ENCODE measurements at places on chromosomes 1 and 21.

DNA sequence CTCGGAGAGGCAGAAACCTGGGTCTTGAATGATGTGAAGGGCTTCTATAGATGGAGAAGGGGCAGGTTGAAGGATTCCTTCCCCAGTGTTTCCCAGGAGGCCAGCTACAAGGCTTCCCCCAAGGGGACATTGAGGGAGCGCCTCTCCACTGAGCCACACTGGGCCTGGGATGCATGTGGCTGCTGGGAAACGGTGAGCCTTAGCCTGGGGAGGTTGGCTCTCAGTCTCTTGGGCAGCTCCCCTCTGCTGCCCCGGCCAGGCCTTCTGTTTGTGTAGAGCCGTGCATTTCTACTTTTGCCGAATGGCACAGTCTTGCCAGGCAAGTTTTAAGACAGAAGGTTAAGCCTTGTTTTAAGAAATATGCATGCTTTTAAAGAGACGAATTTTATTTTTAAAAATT is 254.4 kb upstream of the POU3F1 start:
- DNase-seq, result no peak

GRCh38 chr1:43270421-43271095 is 775 bp downstream of the TMEM125 start:
- no peak for DNase-seq

GRCh38 chr1:33876970-33877650 is 13.2 kb downstream of the HMGB4 start:
- no peak for DNase-seq

DNA sequence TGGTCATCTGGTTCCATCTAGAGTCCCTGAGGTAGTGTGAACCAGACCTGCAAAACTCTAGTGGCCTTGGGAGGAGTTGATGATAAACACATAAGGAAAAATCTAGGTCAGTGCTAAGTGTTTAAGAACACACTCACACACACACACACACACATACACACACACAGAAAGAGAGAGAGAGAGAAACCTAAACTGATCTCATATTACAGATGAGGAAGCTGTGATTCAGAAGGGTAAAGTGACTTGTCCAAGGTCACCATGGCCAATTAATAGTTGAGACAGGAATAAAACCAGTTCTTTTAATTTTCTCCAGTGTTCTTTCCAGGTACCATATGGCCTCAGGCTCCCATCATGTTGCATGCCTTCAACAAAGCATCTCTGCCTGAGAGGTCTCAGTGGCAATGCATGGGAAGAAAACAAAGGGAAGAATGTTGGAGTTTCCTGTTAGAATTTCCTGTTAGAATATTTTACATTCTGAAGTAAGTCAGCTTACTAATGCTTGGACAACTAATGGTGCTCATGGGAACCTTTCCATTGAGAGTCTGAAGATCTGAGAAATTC is 77.3 kb upstream of the TSPAN2 start:
- no peak for DNase-seq

DNA sequence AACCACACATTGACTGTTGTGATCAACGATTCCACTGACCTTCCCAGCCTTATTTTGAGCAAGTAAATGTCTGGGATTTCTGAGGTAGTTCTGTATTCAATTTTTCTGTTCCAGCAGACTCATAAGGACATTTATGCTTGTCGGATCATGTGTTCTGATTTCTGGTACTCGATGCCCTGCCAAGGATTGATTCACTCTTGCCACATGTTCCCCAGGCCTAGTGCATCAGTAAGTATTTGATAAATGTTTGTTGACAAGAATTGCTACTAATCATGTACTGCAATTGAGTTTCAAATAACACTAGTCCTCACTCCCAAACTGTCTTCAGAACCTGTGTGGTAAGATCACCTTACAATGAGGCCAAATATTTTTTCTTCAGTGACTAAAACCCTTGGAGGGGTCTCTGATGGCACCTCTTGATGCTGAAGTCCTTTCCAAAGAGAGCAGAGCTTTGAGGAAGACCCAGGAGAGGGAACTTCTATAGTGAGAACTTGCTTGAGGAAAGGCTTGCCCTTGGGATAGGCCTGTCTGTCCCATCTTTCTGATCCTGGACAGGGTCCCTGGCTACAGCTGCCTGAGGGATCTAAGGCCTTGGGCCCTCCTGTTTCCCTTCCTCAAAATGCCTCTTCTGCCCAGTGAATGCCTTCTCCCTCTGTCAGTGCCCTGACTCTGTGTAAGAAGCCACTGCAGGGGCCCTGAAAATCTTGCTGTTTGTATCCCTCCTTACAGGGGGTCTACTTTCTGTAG is 115.8 kb upstream of the FAM78B start:
- no peak for DNase-seq

DNA sequence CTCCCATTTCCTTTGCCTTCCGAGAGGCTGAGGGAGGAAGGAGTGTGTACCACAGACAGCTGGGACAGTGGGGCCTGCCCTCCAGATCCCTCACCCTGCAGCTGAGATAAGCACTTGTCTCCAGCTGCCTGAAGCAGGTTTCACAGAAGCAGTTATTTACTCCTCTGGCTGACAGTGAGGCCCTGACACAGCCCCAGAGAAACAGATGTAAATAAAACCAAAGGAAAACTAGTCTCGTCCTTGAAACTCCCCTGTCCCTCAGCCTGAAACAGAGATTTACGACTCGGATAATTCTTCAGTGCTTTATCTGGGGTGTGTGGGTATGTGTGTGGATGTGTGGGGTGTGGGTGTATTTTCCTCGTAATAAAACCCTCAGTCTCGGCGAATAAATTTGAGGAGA is 181.1 kb downstream of the IGSF21 start:
- DNase-seq, result no peak

DNA sequence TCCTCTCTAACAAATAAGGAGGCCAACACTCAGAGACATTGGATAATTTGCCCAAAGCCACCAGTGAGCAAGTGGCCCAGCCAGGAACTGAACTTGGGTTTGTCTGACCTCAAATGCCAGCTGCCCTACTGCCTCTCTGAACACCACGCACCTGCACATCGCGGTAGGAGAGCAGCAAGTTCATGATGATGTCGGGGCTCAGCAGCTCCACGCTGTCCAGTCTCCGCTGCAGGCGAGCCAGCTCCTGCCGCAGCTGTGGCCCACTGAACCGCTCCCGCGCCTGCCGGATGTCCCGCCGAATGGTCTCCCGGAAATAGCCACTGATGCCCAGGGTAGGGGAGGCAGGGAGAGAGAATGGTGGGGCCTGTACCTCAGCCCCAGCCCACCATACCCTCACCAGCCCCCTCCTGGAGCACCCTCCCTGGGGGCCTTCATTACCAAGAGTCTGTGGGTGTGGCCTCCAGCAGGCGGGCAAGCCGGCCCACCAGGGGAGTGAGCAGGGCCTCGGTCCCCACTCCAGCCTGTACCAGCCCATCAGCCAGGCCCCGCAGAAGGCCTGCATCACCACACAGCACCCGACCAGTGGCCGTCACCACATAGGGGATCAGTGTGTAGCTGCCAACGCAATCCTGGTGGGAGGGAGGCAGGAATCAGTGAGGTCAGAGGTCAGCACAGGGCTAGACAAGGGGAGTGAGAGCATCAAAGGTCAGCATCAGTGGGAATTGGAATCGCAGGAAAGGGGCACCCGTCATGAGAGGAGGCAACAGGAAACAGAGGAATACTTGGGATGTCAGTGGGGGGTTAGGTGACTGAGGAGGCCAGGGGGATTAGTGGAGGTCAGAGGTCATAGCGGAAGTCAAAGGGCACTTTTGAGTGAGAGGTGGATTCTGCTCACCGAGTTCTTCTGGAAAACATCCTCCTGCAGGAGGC is 2.7 kb downstream of the MAP3K6 start:
- no peak for DNase-seq

DNA sequence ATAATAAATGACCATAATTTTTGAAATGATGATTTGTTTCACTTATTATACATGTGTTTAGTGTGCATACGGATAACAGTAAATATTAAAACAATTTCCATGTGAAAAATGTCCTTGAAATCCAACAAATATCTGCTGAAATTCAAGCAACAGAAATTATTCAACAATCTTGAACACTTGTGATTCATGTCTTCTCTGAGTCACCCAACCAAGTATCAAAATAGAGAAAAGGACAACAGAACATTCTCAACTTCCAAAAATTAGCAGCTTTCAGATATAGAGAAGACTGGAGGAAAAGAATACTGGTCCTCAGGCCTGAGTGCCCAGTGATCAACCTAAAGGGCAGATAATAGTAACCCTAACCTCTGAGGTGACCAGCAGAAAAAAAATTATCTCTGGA is 90.8 kb downstream of the VAV3 start:
- DNase-seq, result no peak

DNA sequence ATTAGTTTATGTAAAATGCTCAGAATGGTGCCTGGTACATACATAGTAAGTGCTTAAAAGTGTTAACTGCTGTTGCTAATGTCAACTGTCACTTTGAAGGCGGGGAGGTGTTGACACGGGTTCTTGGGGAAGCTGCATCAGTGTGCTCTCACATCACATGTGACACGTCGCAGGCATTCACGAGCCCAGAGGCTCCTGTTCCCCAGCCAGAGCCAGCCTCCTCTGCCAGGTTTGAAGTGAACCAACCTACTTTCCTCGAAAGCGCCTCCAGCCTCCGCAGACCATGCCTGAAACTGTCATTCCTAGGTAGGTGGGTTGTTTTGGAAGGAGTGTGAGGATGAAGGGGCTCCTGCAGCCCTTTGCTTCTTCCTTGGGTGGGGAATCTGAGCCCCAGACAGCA is 13.8 kb downstream of the GALNT2 start:
- no peak for DNase-seq

GRCh38 chr1:110426854-110427253 is 19.4 kb upstream of the LAMTOR5 start:
- peak; percentile 63 for DNase-seq

- no peak for DNase-seq
These were observed 648.4 kb downstream of the PLA2G4A start for GRCh38 chr1:187477103-187477502.

- DNase-seq, result no peak
These were observed 70.4 kb upstream of the HMCN1 start for GRCh38 chr1:185663771-185664296.

DNA sequence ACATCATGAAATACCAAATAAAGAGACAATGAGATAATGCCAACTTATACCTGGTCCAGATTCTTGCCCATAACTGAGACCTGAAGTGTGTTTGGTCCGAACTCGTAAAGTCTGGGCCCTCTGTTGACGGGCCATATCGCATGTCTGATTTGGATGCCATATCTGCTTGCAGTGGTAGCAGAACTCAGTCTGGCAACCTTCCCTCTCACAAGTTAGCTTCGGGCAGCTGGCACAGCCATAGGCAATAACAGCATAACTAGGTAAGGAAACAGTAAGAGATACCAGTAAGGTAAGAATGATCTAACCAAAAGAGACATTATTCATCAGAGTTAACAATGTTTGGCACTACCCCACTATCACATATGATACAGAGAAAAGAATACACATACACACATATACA is 15.1 kb downstream of the RNF19B start:
- DNase-seq, result no peak

DNA sequence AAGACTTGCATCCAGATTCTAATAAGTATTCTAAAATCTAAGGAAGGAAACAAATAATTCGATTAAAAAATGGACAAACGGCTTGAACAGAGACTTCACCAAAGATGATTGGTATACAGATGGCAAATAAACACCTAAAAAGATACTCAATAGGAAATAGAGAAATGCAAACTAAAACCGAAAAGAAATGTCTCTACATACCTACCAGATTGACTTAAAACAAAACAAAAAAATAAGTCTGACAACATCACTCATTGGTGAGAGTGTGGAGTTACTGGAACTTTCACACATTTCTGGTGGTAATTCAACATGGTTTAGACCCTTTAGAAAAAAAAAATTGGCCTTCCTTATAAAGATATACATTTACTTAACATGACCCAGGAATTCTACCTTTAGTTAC is 869.8 kb downstream of the TTLL7 start:
- DNase-seq, result no peak

DNA sequence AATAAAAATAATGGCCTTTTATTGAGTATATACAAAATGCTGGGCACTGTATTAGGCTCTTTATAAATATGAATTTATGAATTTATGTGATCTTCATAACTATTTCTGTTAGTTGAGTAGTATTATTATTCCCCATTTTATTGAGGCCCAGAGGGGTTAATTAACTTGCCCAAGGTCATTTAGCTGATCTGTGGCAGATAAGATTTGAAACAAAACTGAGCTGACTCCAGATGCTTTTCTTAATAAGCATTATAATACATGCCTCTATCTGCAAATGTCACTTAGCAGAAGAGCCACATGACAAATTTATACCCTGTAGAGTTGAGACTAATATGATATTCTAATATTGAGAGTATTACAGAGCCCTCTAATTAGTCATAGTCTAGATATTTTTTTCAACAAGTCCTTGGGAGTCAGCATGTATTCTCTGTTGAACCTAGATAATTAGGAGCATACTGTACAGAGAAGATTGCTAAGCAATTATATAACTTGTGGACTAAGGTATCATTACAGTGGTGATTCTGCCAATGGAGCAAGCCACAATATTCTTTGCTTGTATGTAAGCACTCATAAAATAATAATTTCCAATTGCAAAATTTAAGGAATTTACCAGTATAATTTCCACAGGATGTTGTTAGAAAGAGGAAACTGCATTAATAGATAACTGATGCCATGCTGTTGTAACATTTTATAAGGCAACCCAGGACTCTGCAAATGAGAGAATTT is 112.0 kb downstream of the LRRC40 start:
- DNase-seq, result no peak

- no peak for DNase-seq
These were observed 231.0 kb upstream of the KAZN start for GRCh38 chr1:14367451-14367850.

- no peak for DNase-seq
These were observed 4.4 kb upstream of the C1orf56 start for GRCh38 chr1:151043163-151043562.

- DNase-seq, result no peak
These were observed 618 bp upstream of the FOXD3 start for GRCh38 chr1:63321785-63322113.

- no peak for DNase-seq
These were observed 29.9 kb upstream of the SAMD13 start for GRCh38 chr1:84271441-84272151.

- DNase-seq, result peak; percentile 61
These were observed 712 bp upstream of the LAMB3 start for GRCh38 chr1:209652873-209653401.

Measured in GDM1 (cell line).